ENCODE measurements at places on chromosomes 5 and 9.

- no peak for DNase-seq
- H3K4me3 ChIP-seq, result no peak overlapping the region
- H3K27ac ChIP-seq, result peak overlapping the region; percentile 79
- H3K27me3 ChIP-seq, result no peaks in the 10 kb centered on the region
- peaks cover 46% of the 10 kb centered on the region for H3K36me3 ChIP-seq
These were observed 8.4 kb upstream of the PHYHD1 start for GRCh38 chr9:128912270-128912853.

DNA sequence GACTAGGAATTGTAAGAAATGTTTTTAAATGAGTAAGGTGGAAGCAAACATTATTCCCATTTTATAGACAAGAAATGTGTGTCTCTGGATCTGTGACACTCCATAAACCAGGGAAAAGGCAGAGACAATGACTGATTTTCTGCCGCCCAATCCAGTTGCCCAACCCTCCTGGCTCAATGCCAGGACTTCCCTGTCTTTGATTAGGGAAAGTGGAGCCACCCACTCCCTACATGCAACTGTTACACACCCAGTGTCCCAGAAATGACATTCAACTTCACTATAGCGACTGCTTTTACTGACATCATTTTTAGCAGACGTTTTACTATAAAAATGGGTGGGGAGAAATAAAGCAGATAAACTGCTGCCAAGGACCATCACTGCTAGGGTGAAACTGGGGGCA lies 79.7 kb downstream of the THBS4 start:
- H3K36me3 ChIP-seq, result no peaks in the 10 kb centered on the region
- peaks cover 6% of the 10 kb centered on the region for H3K4me1 ChIP-seq
- H3K27ac ChIP-seq, result no peak overlapping the region
- no peak for DNase-seq

DNA sequence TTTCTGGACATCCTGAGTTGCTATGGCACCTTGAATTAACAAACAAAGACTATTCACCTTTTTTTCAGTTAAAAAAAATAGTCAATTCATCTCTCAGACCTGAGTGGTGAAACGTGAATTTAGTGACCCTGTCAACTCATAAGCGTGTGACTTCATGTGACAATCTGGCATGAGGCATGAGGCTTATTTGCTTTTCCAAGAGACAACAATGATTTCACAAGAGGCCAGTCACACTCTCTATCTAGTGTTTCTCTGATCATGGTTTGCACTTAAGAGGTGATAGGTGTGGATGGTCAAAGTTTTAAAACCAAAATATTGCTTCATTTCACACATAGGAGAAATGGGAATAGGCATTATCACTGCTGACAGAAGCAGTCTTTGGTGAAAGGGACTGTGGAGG lies 559.6 kb upstream of the ACO1 start:
- no peak overlapping the region for H3K27ac ChIP-seq
- DNase-seq, result no peak
- no peak overlapping the region for H3K4me3 ChIP-seq

DNA sequence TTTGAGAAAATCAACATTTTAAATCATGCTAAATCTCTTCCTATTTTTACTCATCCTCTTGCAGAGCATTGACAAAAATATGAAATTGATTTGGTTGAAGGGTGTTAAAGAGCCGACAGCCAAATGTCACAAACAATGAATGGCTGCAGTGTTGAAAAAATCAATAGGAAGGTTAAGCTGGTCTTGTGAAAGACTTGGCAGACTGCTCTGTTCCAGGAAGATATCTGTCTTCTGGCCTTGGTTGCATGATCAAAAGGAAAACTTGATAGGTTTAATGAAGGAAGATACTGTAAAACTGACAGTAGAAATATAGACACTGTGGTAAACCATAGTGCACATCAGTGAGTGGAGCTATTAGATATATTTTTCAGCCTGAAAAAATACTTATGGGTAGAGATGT lies 103.6 kb downstream of the PBX3 start:
- H3K4me1 ChIP-seq, result peaks cover 31% of the 10 kb centered on the region
- H3K4me3 ChIP-seq, result no peak overlapping the region
- no peak overlapping the region for H3K27ac ChIP-seq
- DNase-seq, result no peak

DNA sequence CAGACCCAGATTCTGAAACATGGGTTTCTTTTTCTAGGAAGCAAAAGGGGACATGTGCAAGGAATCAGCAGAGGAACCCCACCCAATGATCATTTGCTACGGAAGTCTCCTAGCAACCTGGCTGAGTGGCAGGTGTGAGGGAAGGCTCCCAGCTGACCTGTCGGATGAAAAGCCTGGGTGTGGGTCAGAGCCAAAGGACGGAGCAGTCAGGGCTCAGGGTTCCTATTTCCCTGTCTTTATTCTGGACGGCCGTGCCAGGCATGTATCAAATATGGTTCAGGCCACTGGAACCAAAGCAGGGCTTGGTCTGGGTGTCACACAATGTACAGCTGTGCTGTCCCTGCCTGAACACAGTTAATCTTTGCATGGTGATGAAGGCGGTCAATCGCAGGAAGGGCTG lies 20.1 kb downstream of the STK10 start:
- no peaks in the 10 kb centered on the region for H3K27me3 ChIP-seq
- H3K4me3 ChIP-seq, result no peak overlapping the region
- DNase-seq, result no peak
- H3K4me1 ChIP-seq, result peaks cover 41% of the 10 kb centered on the region

- no peak for DNase-seq
- no peaks in the 10 kb centered on the region for H3K27me3 ChIP-seq
- H3K27ac ChIP-seq, result no peak overlapping the region
- H3K36me3 ChIP-seq, result no peaks in the 10 kb centered on the region
- peaks cover 38% of the 10 kb centered on the region for H3K4me1 ChIP-seq
These were observed 244.7 kb downstream of the BNC2 start for GRCh38 chr9:16625811-16626210.

- H3K36me3 ChIP-seq, result no peaks in the 10 kb centered on the region
- no peak overlapping the region for H3K4me3 ChIP-seq
- DNase-seq, result no peak
- H3K4me1 ChIP-seq, result no peaks in the 10 kb centered on the region
These were observed 126.1 kb downstream of the NR2F1-AS1 start for GRCh38 chr5:93454896-93455295.

- no peak overlapping the region for H3K4me3 ChIP-seq
- no peaks in the 10 kb centered on the region for H3K4me1 ChIP-seq
- H3K36me3 ChIP-seq, result no peaks in the 10 kb centered on the region
These were observed 583.9 kb upstream of the CTNND2 start for GRCh38 chr5:12488161-12488560.

DNA sequence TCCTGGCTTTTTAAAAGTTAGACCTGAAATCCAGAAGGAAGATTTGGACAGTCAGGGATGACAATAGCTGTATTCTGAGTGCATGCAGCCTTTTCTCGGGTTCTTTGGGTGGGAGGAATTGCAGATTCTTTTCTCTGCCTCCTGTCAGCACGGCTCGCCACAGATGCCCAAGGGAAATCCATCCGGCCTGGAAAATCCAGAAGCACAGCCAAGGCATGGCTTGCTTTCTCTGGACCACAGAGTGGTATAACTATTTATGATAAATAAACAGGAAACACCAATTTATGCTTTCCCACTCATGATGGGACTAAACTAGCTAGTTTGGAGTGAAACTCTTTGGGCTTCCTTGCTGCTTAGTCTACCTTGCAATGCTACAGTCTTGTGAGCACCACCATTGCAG lies 59.1 kb downstream of the C9orf152 start:
- no peak for DNase-seq
- no peaks in the 10 kb centered on the region for H3K36me3 ChIP-seq
- no peaks in the 10 kb centered on the region for H3K27me3 ChIP-seq
- peak overlapping the region; percentile 31 for H3K27ac ChIP-seq
- H3K4me1 ChIP-seq, result peaks cover 29% of the 10 kb centered on the region

GRCh38 chr5:115480271-115480670 lies 64.3 kb downstream of the FEM1C start:
- no peaks in the 10 kb centered on the region for H3K4me1 ChIP-seq
- peaks cover 3% of the 10 kb centered on the region for H3K27me3 ChIP-seq
- no peak overlapping the region for H3K27ac ChIP-seq
- H3K36me3 ChIP-seq, result no peaks in the 10 kb centered on the region
- DNase-seq, result no peak
- H3K4me3 ChIP-seq, result no peak overlapping the region

- H3K27me3 ChIP-seq, result peaks cover 27% of the 10 kb centered on the region
- H3K4me3 ChIP-seq, result no peak overlapping the region
- H3K27ac ChIP-seq, result no peak overlapping the region
- no peaks in the 10 kb centered on the region for H3K36me3 ChIP-seq
- peaks cover 43% of the 10 kb centered on the region for H3K4me1 ChIP-seq
These were observed 3.9 kb upstream of the RABL6 start for GRCh38 chr9:136803551-136804508.

DNA sequence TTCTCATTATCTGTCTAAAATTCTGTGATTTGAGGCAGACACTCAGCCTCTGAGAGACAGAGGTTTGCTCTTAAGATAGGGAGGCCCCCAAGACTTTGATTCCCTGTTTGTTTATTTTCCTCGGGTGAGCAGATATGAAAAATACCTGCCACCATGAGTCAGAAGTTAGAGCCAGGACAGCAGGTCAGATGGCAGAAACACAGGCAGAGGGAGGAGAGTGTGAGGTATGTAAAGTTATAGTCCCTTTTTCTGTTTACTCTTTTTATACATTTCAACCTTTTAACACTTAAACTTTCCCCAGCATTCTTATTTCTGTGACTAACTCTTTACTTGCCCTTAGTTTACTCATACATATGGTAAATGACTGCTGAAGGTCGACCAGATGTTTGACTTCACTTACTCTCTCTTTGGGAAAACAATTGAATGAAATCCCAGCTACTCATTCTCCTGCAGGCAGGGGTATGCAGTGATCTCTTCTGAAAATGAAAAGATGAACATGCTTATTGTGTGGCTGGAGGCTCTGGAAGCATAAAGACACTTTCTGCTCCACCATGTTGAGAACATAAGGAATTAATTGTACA lies 383.8 kb downstream of the NTRK2 start:
- H3K27me3 ChIP-seq, result no peaks in the 10 kb centered on the region
- no peaks in the 10 kb centered on the region for H3K4me1 ChIP-seq
- no peak overlapping the region for H3K27ac ChIP-seq
- no peaks in the 10 kb centered on the region for H3K36me3 ChIP-seq

DNA sequence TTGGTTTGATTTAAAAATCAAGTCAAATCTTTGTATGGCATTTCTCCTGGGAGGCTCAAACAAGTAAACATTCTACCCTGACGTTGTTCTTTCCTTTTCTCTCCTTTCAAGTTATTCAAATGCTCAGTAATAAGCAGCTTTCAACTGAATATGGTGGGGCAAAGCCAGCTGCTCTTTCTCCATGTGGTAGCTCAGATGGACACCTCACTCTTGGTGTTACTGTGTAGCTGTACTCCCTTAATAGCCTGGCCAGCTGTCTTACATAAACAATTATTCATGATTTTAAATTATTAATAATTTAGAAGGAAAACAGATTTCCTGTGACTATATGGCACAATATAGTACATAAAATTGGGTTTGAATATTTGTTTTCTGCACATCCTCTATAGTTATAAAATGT lies 165.2 kb downstream of the PDE4D start:
- no peak for DNase-seq
- H3K4me1 ChIP-seq, result no peaks in the 10 kb centered on the region
- H3K4me3 ChIP-seq, result no peak overlapping the region

DNA sequence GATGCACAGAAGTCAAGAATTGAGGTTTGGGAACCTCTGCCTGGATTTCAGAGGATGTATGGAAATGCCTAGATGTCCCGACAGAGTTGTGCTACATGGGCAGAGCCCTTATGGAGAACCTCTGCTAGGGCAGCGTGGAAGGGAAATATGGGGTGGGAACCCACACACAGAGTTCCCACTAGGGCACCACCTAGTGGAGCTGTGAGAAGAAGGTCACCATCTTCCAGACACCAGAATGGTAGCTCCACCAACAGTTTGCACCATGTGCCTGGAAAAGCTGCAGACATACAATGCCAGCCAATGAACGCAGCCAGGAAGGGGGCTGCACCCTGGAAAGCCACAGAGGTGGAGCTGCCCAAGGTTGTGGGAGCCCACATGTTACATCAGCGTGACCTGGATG lies 104.5 kb downstream of the STK32A start:
- DNase-seq, result no peak
- H3K27ac ChIP-seq, result no peak overlapping the region
- no peaks in the 10 kb centered on the region for H3K4me1 ChIP-seq
- no peaks in the 10 kb centered on the region for H3K36me3 ChIP-seq
- no peak overlapping the region for H3K4me3 ChIP-seq

GRCh38 chr5:127353327-127353726 lies 62.7 kb downstream of the MEGF10 start:
- no peaks in the 10 kb centered on the region for H3K27me3 ChIP-seq
- DNase-seq, result no peak
- no peaks in the 10 kb centered on the region for H3K4me1 ChIP-seq
- H3K36me3 ChIP-seq, result no peaks in the 10 kb centered on the region
- H3K4me3 ChIP-seq, result no peak overlapping the region

GRCh38 chr5:56323505-56323904 lies 90.4 kb upstream of the ANKRD55 start:
- H3K27me3 ChIP-seq, result no peaks in the 10 kb centered on the region
- H3K36me3 ChIP-seq, result no peaks in the 10 kb centered on the region
- H3K4me3 ChIP-seq, result no peak overlapping the region
- H3K27ac ChIP-seq, result no peak overlapping the region

GRCh38 chr9:127550282-127550681 lies 61.8 kb upstream of the STXBP1 start:
- H3K4me3 ChIP-seq, result no peak overlapping the region
- no peaks in the 10 kb centered on the region for H3K36me3 ChIP-seq
- H3K4me1 ChIP-seq, result peaks cover 64% of the 10 kb centered on the region
- DNase-seq, result no peak
- no peaks in the 10 kb centered on the region for H3K27me3 ChIP-seq
- H3K27ac ChIP-seq, result peak overlapping the region; percentile 37

GRCh38 chr9:33151007-33151557 lies 16.1 kb downstream of the B4GALT1 start:
- no peaks in the 10 kb centered on the region for H3K36me3 ChIP-seq
- H3K27me3 ChIP-seq, result no peaks in the 10 kb centered on the region
- peaks cover 52% of the 10 kb centered on the region for H3K4me1 ChIP-seq
- no peak for DNase-seq

DNA sequence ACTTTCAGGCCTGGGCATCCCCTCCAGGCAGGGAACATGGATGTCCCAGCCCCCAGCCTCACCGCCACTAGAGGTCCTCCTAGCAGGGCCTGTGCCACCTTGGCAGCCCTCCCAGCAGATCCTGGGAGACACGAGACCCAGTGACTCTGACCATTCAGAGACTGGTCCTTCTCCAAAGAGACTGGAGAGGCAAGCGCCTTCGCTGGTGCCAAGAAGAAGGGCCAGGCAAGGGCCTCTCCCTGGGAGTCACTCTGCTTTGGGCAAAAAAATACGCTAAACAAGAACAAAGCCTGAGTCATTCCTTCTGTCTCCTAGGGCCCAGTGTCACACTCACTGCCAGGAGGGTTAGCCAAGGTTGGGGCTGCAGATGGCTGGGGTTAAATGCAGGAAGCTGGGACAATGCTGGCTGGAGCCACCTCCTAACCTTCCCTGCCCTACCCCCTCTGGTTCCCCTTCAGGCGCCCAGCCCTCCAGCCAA lies 35.3 kb upstream of the SMIM23 start:
- H3K27me3 ChIP-seq, result no peaks in the 10 kb centered on the region
- peaks cover 18% of the 10 kb centered on the region for H3K4me1 ChIP-seq
- no peaks in the 10 kb centered on the region for H3K36me3 ChIP-seq
- no peak for DNase-seq
- no peak overlapping the region for H3K27ac ChIP-seq

GRCh38 chr5:31385774-31386537 lies 145.9 kb downstream of the DROSHA start:
- no peaks in the 10 kb centered on the region for H3K36me3 ChIP-seq
- no peak for DNase-seq
- H3K27me3 ChIP-seq, result no peaks in the 10 kb centered on the region
- H3K4me1 ChIP-seq, result no peaks in the 10 kb centered on the region
- H3K27ac ChIP-seq, result no peak overlapping the region
- H3K4me3 ChIP-seq, result no peak overlapping the region
